ENCODE measurements at places on chromosomes 4 and X. TPM values are rescaled to one million over a fixed set of nuclear protein-coding genes. Genes with fewer than 3 reads are reported as not detected.

Gene SPIN2A
- total RNA-seq = 0.22 TPM

Gene MMRN1
- not detected for total RNA-seq

Gene SSX7
- total RNA-seq = not detected

Gene GRID2
- not detected for total RNA-seq

Gene GLRB
- total RNA-seq = 0.91 TPM

Gene SPANXN4
- total RNA-seq = not detected

Gene CENPI
- total RNA-seq = 13.9 TPM

Gene VCX3B
- total RNA-seq = not detected

Gene HAUS7
- 53.9 TPM for total RNA-seq

Gene USP17L19
- not detected for total RNA-seq

Gene TCEAL9
- 87.7 TPM for total RNA-seq

Gene CXCL10
- not detected for total RNA-seq

Gene NWD2
- not detected for total RNA-seq

Gene PF4V1
- total RNA-seq = not detected

Gene C4orf51
- total RNA-seq = not detected

Gene POU3F4
- total RNA-seq = not detected

Gene GAGE12J
- not detected for total RNA-seq

Gene HSFX2
- total RNA-seq = 0.27 TPM

Gene C4orf36
- 1.3 TPM for total RNA-seq

Gene CT55
- not detected for total RNA-seq

Gene DGKK
- not detected for total RNA-seq

Gene CHRDL1
- not detected for total RNA-seq

Gene SLC4A4
- 1.8 TPM for total RNA-seq

Gene USP26
- total RNA-seq = not detected

Gene AFAP1
- 17.9 TPM for total RNA-seq

Gene PPP3CA
- 22.8 TPM for total RNA-seq

Gene FGFBP1
- total RNA-seq = 3.9 TPM

Gene VSIG4
- total RNA-seq = not detected

Gene GDI1
- total RNA-seq = 108 TPM

Gene SCD5
- 6.8 TPM for total RNA-seq

Gene TEC
- 2.5 TPM for total RNA-seq

Gene SLC35A2
- 65.0 TPM for total RNA-seq

Gene IQSEC2
- total RNA-seq = 38.9 TPM

Gene STAP1
- total RNA-seq = not detected

Gene CCSER1
- not detected for total RNA-seq

Gene TIGD4
- not detected for total RNA-seq

Data from A549 treated with Mapracorat at 1 μM for 4 hours (cell line).